ENCODE measurements at places on chromosomes 13 and 19.

GRCh38 chr19:9877780-9878510 lies 42.8 kb downstream of the PIN1 start:
- DNase-seq, result no peak

- no peak for DNase-seq
These were observed at the start of gene KCNK6 for GRCh38 chr19:38319421-38320258. Gene KCNK6, plus strand, starts transcription at chr19:38319845. Its CDS starts 106 bp downstream, at chr19:38319951.

DNA sequence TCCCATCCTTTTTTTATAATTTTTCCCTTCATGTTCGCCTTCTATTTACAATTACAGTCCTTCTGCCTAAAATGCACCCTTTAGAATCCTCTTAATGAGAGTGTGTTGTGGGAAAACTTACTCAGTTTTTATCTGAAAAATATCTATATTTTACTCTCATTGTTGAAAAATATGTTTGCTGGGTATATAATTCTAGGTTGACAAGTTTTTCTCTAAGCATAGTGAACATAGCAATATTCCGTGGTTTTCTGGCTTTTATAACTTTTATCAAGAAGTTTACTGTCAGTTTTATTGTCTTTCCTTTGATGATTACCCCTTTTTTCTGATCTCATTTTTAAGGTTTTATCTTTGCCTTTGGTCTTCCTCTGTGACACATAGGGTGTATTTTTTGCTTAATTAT lies 57.3 kb downstream of the UQCRFS1 start:
- no peak for DNase-seq

DNA sequence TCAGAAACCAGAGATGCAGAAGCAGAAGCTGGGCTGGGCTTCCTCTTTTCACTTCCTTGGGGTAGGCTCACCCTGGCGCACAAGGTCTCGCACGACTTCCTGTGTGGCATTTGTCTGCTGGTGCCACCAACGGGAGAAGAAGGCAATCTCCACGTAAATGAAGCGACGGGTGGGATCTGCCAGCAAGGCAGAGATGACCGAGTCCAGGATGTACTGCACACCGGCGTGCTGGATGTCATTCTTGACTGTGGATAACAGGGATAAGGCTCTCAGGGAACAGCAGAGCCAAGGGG lies 1.3 kb downstream of the MAN2B1 start:
- no peak for DNase-seq

DNA sequence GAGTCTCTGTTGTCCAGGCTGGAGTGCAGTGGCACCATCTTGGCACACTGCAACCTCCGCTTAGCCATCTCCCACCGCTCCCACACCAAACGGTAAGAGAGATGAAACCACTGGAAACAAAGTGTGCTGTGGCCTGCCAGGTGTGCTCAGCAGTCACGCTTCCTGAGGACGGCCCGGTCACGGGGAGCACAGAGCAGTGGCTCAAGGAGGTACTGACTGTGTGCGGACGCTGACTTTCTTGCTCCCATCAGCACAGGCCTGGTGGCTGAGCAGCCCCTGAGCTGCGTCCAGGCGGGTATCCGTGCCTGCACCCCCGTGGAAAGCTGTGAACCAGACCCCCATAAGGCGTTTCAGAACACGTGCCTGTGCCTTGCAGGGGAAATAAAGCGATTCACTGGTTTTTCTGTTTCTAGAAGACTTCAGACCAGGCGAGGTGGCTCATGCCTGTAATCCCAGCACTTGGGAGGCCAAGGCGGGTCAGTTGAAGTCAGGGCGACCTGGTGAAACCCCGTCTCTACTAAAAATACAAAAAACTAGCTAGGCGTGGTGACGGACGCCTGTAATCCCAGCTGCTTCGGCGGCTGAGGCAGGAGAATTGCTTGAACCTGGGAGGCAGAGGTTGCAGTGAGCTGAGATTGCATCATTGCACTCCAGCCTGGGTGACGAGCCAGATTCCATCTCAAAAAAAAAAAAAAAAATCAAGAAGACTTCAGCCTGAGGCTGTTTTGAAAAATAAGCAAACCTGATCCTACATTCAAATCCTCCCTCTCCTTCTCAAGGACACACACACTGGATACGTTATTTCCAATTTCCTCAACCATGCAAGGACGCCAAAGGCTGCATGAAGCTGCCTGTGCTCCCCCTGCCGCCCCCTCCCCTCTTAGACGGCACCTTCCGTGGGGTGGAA lies 25.5 kb downstream of the ADPRHL1 start:
- no peak for DNase-seq

- DNase-seq, result no peak
These were observed 56.0 kb downstream of the ZAR1L start for GRCh38 chr13:32259116-32259515.

- no peak for DNase-seq
These were observed 434.0 kb downstream of the FOXO1 start for GRCh38 chr13:40232311-40233040.

DNA sequence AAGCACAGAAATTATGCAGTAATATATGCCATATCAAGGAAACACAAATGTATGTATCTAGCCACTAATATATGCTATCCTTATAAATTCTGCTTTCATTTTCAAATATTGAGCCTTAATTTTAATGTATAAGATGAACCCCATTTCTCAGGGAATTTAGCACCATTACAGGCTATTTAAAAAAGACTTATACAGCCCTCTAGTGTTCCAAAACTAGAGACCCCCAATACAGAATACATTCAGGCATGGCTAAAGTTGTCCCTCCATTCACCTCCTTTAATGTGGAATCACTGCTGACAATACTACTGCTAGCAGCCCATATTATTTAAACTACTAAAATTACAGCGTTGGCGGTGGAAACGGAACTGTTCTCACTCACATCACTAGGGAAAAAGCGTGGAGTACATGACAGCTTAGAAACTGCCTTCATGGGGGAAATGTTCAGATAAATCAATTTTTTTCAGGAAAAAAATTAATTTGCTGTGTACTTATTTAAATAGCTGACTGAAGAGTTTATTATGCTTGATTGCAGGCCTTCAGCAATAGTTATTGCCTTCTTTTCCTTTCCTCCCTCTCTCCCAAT lies 541.0 kb downstream of the PCDH9 start:
- DNase-seq, result no peak

GRCh38 chr19:13017306-13018034 lies 22.2 kb downstream of the NFIX start:
- no peak for DNase-seq

DNA sequence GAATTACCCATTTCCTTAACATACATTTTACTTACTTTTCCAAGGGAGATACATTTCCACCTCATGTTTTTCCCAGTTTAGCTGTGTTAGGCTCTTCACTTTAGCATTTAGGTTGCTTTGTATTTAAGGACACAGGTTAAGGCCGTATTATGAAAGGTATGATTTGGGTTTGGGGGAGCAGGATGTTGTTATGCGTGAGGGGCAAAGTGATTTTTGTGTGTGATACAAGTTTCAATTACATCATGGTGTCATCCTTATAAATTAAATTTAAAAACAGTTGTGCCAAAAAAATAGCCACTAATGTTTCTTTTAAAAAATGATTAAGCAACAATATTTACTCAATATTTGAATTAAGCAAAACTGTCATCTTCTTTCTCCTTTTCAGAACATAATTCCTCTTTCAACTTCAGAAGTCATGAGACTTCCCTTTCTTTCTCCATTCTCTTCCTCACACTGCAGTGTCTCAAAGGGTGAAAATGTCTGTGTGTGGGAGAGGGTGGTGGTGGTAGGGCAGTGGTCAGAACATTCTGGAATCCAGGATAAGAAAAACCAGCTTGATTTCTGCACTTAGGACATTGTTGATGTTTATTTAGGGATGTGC lies 126.2 kb downstream of the KCNRG start:
- DNase-seq, result no peak

DNA sequence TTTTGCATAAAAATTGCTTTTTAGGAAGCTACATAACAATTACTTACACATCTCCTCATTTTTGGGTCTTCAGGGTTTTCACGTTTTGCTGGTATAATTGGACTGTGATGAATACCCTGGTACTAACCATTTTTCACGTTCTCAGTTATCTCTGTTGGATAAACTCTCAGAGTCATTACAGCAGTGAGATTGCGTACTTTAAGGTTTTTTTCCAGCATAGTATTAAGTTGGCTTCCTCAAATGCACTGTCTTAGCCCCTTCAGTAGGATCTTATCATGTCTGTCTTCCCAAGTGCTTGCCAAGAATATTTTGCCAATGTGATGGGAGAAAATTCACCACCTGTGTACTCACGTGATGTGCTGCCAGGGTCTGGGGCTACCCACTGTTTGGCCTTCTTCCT lies 342.5 kb downstream of the TEX29 start:
- no peak for DNase-seq

DNA sequence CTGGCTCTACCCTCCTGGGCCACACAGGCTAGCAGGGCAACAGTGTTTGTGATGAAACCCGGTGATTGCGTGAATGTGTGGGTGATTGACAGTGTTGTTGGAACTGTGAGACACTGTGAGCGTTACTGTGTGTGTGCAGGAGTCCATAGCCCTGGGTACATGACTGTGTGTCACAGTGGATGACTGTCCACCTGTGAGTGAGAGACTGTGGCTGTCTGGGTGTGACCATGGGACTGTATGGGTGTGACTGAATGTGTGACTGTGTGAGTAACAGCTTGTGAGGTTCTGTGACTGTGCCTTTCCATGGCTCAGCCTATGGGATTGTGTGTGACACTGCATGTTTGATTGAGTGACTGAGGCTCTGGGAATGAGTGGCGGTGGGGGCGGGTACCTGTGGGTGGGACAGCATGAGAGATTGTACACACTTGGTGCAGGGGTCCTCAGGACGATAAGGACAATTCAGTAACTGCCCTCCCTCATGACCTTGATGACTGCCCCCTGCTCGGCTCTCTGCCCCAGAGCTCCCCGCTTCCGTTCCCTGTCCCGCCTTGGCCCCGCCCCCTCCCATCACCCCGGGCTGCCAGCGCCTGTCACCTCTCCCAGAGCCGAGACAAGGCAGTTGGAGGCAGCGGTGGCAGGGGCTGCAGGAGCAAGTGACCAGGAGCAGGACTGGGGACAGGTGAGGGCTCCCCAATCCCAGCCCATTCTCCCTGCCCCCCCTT lies at the start of gene GIPR:
Gene GIPR (plus strand): TSS at position 602 of the 722 bp plus-strand sequence. CDS start 1,300 bp downstream, outside the sequence.
- no peak for DNase-seq

- DNase-seq, result no peak
These were observed 4.4 kb downstream of the RYR1 start for GRCh38 chr19:38437917-38438316.

- DNase-seq, result no peak
These were observed 41.1 kb downstream of the COL4A1 start for GRCh38 chr13:110265682-110266430.

DNA sequence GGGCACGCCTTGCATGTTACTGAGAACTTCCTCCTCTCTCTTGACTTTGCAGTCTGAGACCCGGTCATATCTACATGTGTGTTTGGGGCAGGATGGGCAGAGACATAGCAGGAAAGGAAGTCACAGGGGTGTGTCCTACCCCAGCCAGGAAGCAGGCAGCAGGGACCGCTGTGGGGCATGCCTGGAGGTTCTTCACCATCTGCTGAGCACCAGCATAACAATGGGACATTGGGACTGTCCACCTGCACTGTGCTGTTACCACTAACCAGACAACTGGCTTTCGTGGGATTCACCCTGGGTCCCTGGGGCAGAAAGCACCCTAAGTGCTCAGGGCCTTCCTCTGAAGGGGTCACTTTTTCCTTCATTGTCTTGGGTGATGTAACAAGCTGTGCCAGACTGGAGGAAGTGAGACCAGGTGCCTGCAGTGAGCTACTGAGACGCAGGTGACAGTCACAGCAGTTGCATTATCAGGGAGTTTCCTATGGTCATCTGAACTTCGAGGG lies 2.6 kb upstream of the HAUS5 start:
- DNase-seq, result no peak

GRCh38 chr19:39788244-39788643 lies 9.6 kb downstream of the LEUTX start:
- no peak for DNase-seq

- DNase-seq, result no peak
These were observed 366.9 kb downstream of the KLF12 start for GRCh38 chr13:73767191-73767741.

DNA sequence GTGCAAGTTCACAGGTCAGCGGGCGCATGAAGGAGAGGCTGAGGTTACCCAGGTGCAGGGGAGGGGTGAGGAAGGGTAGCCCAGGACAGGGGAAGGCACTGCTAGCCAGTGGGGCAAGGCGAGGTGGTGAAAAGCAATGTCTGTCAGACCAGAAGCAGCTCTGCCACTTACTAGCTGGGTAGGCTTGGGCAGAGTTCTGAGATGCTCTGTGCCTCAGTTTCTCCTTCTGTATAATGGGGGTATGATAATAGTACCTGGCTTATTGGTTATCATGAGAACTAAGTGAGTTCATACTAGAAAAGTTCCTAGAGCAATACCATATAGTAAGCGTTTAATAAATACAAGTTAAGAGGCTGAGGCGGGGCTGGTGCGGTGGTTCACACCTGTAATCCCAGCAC lies 14.3 kb upstream of the SCN1B start:
- no peak for DNase-seq

GRCh38 chr13:62320129-62321108 lies 904.8 kb upstream of the PCDH20 start:
- no peak for DNase-seq

All from cerebellar nuclear complex (tissue), 1 donor.